ENCODE measurements at places on chromosomes 11 and 22.

DNA sequence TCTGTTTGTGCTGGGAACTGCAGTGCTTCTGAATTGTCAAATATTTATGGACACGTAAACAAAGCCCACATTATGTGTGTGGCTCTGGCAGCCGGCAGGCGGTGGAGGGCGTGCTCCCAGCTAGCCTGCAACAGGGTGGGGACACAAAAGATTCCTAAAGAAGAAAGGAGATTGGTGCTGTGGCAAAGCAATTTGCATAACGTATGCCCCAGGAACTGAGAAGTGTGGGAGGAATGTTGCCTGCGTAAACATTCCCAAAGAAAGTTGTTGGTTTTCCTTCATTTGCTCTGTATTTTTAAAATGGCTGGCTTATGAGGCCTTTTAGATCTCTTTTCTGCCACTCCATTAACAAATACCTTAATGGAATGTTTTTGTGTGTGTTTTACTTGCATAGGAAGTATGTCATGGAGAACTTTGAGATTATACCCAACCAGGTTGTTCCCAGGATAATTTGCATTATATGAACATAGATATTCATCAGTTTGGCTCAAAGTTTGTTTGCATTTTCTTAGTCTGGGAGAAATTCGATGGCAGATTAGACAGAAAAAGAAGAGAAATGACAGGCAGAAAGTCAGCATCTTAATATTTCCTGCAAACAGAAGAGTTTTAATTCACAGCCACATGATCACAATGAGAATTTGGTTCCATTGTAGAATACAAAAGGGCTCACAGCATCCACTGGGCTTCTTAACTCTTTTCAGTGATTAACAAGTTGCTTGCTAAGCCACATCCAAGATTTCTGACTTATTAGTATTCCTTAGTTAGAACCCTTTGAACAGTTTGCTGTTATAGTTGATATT, 41.8 kb upstream of the DLAT start:
- DNase-seq: no peak

GRCh38 chr11:21489416-21490115, 703.3 kb upstream of the ANO5 start:
- DNase-seq: no peak

DNA sequence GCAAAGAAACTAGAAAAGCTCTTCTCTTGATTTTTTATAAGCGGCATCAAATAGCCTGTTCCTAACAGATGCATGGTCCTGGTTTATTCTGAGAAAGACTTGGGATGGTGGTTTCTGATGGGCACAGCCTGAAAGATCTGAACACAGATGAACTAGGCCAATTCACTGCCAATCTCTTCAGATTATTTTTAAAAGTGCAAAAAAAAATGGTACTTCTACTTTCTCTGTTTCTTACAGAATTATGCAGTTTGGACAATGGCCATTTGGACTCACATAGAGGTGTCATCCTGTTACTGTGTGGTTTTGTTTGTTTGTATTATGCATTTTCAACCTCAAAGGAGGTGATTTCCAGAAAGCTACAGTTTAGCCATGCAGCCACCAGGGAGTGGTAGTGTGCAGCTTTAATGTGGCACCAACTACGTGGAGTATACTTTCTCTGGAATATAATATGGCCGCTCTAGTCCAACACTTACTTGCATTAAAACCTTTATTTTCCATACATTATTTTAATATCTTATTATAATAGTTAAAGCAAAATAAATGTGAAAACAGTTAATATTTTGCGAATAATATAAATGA, 469.8 kb upstream of the KIRREL3 start:
- DNase-seq: no peak

DNA sequence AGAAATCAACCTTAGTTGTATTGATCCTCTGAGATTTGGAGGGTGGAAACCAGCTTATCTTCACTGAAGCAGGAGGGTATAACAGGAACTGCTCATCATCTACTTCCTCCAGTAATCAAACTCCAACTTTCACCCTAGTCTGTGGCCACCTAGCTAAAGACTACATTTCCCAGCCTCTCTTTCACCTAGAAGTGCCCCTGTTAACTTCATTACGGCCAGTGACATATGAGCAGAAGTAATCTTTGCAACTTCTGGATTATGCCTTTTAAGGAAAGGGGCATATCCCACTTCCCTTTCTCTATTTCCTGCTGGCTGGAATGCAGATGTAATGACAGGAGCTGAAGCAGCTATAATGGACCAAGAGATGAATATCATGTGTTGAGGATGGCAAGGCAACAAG, 7.6 kb upstream of the VPS37C start:
- DNase-seq: no peak

All from D341Med (cell line).